ENCODE measurements at places on chromosomes 5 and 9.
A peak's percentile ranks its signal among the peaks of the same experiment; 100 is the strongest.

- DNase-seq = peak; percentile 51
Observed at GRCh38 chr5:672329-673160, 20.6 kb downstream of the TPPP start.

DNA sequence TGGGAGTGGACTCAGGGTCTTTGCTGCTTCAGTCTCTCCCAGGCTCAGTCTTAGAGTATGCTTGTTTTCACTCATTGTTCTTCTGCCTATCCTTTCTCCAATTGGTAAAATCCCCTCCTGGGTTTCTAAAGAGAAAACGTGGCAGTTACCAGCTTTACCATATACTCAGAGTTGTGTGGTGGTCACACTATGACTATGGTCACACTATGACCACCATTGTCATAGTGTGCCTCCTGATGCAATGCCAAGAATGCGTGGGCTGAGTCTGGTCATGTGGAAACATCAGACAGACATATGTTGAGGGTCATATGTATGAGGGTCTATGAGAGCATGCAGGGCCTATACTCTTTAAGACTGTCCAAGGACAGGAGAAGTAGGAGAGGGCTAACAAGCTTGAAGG is 326.5 kb upstream of the PRR16 start:
- DNase-seq = no peak

DNA sequence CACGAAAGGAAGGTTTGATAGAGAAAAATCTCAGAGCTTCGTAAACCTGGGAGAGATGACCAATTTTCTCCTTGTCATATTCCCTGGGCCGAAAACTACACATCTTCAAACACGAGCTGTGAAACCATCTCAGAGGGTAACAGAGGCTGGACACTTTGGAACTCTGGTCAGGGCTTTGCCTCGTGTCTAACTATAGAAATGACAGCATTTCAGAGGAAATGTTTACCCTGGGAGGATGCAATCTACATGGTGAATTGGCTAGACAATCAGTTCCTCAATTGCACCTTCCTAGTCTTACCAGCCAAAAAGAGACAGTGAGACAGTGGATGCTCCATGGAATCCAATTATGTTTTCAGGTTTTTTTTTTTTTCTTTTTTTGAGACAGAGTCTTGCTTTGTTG is 108.6 kb upstream of the PPP1R2B start:
- DNase-seq = no peak

DNA sequence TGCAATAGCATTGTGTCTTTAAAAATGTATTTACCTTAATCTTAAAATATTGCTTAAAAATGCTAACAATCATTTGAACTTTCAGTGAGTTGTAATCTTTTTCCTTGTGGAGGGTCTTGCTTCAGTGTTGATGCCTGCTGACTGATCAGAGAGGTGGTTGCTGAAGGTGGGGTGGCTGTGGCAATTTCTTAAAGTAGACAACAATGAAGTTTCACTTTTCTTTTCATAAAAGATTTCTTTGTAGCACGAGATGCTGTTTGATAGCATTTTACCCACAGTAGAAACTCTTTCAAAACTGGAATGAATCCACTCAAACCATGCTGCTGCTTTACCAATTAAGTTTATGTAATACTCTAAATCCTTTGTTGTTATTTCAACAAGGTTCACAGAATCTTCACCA is 50.8 kb downstream of the NR3C1 start:
- DNase-seq = no peak

DNA sequence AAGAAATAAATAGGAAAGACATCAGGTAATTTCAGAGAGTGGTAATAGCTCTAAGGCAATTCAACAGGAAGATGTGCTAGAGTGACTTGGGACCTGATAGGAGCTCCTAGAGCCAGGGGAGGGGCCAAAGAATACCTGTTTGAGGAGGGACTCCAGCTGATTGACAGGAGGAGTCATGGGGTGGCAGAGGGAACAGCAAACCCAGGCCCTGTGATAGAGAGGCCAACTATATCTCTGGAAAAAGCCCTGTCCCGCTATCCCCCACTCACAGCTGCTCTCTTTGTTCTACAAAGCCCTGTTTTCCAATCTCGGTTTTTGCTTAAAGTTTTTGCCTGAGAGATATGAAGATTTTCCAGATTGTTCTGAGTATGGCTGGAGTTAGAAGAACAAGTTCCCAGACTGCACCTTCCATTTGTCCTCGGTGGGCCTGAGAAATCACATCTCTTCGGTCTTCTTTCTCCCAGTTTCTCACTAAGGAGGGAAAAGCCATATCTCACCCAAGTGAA is 9.0 kb upstream of the NSD1 start:
- DNase-seq = no peak

DNA sequence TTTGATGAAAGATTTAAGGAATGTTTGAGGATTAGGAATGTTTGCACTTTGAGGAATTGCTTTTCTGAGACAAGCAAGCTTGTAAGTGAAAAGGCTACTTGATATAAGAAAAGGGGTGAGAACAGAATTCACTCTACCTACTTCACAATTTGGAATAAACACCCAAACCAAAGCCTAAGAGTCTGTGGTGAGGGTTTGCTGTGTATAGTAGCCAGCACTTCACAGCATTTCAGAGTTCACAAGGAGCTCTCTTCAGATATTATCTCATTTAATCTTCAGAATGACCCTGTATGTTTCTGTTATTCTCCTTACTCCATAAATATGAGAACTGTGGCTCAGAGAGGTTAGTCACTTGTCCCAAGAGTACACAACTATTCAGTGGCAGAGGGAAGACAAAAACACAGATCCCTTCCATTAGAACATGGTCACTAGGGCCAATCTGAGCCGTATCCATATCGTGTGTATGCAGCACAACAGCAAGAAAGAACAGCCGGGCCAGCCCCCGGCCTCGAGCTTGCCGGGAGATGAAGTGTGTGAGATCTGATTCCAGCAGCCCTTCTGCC is 92.4 kb downstream of the FRMD3 start:
- no peak for DNase-seq

- no peak for DNase-seq
Observed at GRCh38 chr9:74220327-74220726, 276.8 kb upstream of the RORB start.

GRCh38 chr5:170497311-170498038 is 6.3 kb upstream of the KCNIP1 start:
- DNase-seq = peak; percentile 49

DNA sequence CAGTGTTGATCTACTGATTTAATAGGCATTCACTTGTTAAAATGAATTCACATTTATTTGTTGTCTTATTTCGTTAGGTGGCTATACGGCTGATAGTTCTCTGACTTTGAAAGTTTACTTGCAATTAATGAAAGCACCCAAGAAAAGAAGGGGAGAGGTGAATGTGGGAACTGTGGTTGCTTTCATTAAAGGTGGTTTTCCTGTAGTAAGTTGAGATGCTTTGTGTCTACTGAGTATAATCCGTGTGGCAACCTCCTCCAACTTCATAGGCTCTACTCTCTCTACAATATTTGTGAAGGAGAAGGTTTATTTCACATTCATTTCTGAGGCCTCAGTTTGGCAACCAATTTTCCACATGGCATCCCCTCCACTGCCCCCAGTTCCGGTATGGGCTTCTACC is 12.8 kb upstream of the MACIR start:
- DNase-seq = no peak

- DNase-seq = no peak
Observed at GRCh38 chr5:133663397-133664054, 51.2 kb upstream of the FSTL4 start.

DNA sequence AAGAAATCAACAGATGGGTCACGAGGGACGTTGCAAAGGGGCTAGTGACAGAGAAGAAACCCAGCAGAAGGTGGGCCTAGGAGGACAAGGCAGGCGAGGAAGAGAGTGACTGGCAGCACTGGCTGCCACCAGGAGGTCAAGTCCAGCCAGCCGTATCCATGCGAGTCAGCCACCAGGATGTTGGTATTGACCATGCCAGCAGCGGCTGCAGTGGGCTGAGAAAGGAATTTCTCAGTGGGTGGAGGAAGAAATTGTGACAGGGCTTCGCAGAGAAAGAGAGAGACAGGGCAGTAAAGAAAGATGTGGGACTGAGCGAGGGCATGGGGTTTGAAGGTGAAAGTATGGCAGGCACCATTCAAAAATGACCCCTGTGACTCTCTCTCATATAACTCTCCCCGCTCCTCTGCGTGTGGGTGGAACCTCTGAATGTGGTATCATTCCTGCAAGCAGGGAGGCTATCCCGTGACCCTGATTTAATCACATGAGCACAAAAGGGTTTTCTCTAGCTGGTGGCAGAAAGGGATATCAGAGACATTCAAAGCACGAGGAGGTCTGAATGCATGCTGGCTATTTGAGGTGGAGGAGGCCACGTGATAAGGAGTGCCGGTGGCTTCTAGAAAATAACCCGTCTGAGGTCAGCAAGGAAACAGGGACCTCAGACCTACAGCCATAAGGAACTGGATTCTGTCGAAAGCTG is 45.4 kb upstream of the FBXW11 start:
- no peak for DNase-seq
